Effector CD4-positive, alpha-beta T cell (primary cell): ENCODE measurements at places on chromosomes 2 and 18.

GRCh38 chr18:34873986-34874580 is 164.0 kb downstream of the DTNA start:
- DNase-seq = no peak

DNA sequence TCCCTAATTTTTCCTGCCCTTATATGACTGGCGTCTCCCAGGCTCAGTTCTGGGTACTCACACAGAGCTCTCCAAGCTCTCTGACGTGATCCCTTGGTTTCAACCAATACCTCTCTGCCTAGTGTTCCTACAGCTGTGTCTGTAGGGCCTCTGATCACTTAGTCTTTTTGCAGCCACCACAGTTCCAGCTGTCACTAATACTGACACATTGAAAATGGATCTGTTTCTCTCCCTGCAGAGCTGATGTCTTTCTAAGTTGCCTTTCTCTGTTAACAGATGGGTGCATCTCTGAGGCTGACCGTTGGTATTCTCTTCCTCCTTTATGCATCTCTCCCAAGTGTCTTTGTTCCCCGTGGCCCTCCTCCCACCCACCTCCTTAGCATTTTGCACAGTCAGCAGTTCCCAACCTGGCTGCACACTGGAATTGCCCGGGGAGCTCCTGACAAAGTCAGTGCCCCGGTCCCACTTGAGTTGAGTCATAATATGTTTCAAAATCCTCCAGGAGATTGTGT is 62.5 kb downstream of the CERS6 start:
- no peak for DNase-seq

DNA sequence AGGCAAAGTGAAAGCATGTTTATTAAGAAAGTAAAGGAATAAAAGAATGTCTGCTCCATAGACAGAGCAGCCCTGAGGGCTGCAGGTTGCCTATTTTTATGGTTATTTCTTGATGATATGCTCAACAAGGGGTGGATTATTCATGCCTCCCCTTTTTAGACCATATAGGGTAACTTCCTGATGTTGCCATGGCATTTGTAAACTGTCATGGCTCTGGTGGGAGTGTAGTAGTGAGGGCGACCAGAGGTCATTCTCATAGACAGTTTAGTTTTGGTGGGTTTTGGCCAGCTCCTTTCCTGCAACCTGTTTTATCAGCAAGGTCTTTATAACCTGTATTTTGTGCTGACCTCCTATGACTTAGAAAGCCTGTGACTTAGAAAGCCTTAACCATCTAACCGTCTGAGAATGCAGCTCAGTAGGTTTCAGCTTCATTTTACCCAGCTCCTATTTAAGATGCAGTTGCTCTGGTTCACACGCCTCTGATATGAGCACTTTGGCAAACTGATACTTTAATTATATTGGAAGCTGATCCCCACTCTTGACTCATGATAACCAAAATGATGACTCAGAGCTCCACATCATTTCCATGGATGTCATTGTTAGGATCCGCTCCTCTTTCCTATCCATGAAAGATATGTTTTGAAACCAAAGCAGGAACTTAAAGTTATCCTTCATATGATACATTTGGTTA is 14.5 kb upstream of the ERMN start:
- no peak for DNase-seq

DNA sequence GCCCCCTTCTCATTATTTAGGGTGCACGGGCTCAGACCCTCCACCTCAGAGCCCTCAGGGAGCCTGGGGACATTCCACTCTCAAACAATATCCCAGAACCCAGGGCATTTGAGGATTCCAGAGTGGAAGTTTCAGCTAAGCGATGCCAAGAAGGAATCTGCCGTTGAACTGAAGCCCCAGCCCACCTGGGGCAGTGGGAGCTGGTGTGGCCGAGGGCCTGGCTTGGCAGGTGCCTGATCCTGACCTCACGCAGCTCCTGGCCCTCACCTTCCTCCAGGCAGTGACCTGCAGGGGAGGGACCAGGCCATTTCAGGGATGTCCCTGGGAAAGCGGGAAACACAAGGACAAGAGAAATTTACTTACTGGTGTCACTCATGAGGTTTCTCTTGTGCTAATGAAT is 58.2 kb downstream of the ACKR3 start:
- DNase-seq = no peak

DNA sequence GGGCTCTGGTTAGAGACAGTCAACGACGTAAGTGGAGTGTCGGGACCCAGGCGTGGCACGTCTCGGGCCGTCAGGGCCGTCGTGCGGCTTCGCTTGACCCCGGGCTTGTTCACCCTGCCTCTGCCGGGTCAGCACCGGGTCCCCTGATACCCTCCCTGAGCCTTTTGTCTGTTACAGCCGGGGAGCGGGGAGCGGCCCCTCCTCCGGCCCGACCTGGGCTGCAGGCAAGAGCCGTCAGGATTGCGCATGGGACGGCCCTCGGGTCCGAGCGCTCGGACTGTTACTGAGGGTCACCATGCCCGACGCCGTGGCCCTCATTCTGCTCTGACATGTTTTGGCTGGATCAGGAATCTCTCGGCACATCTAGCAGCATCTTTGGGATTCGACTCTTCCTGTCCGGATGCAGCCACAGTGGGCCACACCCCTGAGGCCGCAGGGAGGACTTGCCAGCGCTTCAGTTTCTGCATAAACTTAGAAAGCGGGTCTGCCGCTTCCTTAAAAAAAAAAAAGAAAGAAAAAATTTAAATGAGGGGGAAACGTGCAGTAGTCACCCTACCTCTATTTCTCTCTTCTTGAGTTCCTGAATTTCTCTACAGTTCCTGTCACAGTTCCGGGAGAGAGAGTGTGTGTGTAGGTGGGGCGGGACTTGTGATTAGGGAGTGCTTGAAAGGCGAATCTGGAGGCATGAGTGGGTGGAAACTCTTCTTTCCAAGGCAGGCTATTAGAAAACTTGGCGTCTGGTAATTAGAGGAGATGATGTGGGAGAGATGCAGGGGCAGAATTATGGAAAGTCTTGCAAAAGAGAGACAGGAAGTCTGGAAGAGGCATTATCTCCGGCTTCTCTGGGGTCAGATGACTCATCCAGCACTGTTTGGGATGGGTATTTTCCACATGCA is 909 bp downstream of the TMEM87B start:
- peak; percentile 9 for DNase-seq

GRCh38 chr2:62010632-62011256 is 105.3 kb downstream of the COMMD1 start:
- no peak for DNase-seq

DNA sequence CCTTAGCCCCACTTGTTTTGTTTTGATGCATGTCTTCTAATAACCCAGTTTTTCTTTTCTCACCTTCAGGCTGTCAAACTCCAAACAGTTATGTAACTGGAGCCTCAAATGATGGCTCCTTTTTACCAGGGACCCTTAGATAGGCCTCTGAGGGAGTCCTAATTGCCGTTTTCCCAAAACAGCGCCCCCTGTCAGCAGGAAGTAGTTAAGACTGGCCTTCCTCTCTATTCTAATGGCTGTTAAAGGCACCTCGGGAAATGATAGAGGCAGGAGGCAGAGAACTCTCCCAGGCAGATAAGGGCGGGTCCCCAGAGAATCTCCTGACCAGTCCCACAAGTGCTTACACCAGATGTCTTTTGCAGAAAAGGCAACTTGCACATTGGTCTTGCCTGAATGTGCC is 123.2 kb downstream of the KCNS3 start:
- no peak for DNase-seq

GRCh38 chr2:68716604-68717304 is 17.9 kb upstream of the ARHGAP25 start:
- no peak for DNase-seq

DNA sequence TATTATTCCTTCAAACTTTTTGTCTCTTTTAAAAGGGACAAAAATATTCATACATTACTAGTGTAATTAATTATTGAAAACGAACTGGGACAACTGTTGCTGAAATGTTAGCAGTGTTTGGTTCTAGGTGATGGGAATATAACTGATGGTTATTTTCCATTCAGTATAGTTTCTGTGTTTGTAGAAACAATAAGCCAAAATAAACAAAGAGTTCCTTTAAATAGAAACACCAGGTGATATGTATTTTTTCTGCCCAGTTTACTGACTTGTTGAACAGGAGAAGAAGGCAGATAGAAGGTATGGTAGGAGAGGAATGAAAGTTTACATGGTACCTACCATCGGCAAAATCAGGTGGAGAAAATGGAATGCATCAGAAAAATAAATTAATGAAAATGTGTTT is 74.2 kb downstream of the LYPD6B start:
- DNase-seq = no peak

DNA sequence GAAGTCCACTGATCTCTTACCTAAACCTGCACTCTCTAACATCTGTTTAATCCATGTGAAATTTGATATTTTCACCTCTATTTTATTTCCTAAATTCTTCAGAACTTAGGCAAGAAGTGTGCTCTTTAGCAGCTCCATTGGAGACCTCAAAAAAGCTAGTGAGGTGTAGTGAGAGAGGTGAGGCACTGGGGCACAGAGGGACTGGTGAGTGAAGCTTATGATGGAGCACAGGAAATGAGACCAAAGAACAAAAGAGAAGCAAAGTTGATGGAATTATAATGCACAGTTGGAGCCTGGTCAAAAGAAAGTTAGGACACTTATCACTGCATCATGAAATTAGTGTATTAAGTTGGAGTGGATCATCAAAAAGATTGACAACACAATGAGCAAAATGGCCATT is 1050.7 kb upstream of the NRXN1 start:
- DNase-seq = no peak

DNA sequence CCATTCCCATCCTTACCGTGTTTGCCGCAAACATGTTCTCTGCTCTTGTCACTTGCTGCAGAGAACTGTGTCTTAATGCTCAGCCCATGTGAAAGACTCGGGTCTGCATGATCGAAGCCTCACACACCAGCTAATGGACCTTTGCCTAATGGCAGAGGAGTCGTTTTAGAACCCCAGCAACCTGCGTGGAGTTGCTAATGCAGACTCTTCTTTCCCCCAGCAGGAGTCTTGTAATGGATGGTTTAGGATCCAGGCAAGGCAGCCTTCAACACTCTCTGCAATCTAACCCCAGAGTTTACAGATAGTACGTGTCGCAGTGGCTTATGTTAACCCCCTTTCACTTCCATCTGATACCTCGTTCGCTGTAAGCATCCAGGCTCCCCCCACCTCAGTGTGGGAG is 316.4 kb downstream of the AGAP1 start:
- DNase-seq = no peak

GRCh38 chr2:65367524-65367923 is 64.9 kb downstream of the SPRED2 start:
- DNase-seq = no peak

- no peak for DNase-seq
Observed at GRCh38 chr18:8480506-8481328, 128.5 kb upstream of the RAB12 start.

DNA sequence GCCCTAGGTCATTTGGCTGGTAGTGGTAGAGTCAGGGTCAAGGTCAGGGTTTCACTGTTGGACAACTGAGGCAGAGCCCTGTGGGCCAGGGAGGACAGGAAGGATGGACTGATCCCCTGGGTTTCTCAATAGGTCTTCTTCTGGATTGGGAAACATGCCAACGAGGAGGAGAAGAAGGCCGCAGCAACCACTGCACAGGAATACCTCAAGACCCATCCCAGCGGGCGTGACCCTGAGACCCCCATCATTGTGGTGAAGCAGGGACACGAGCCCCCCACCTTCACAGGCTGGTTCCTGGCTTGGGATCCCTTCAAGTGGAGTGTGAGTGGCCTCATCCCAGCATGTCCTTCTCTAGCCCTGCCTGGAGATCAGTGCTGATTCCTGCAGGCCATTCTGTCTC is 18.1 kb downstream of the VIL1 start:
- DNase-seq = no peak

DNA sequence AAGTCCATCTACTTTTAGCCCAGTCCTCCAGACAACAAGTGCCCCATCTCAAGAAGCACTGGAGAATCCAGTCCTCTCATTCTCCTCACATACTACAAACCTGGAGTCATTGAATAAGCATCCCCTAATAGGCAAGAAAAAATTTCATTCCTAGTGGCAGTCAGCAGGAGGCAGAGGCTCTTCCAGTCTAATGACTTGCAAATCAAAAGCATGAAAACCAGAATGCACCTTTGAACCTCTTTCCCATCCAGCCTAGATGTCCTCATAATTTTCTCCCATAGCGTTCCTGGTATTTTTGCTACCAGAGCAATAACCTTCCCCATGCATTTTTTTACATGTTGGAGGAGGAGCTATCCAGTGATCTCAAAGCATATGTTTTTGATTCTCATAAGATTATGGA is 252.6 kb downstream of the TTC32 start:
- DNase-seq = no peak

- peak; percentile 11 for DNase-seq
Observed at GRCh38 chr18:48996901-48997463, 46.2 kb upstream of the SMAD7 start.

DNA sequence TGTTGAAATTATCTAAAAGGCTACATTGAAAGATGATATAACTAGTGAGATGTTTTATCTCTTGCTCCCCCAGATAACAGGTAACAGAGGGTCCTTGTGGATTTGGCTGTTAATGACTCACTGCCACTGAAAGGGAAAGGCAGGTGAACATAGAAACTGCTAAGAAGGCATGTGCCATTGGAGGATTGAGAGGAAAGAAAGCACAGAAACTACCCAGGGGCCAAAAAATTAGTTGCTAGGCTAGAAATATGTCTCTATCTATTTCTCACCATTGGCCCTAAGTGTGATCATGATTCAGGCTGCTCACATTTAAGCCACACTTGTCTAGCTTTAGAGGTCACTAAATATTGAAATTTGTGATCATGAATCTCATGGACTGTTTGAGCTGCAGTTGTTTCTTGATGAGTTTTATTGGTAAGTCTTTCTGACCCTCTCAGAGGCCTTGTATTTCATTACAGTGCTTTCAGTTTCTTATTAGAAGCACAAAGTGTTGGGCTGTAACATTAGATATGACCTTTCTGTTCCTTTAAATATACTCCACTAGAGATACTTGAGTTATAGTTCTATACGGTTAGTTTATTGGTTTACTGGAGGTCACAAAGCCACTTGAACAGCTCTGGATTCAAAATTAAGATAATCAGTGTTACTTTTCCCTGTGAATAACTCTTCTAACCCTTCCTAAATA is 26.2 kb downstream of the NAB1 start:
- no peak for DNase-seq

DNA sequence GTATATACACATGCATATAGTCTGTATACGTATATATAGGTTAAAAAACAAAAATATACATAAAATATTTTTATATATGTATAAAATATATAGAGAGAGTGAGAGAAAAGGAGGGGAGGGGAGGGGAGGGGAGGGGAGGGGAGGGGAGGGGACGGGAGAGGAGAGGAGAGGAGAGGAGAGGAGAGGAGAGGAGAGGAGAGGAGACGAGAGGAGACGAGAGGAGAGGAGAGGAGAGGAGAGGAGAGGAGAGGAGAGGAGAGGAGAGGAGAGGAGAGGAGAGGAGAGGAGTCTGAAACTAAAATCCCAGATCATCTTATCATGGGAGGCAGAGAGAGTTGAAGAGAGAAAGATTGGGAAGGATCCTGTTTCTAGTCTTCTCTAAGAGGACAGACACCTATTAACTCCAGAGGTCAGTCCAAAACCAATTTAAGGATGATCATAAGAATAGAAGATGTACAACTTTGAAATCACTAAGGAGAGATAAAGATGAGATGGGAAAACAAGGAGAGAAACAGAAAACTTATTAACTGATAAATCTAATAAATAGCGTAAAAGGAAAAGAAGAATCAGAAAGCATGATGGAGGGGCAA is 195.4 kb downstream of the SRBD1 start:
- no peak for DNase-seq

GRCh38 chr2:157747695-157748370 is 119.2 kb upstream of the ACVR1C start:
- DNase-seq = no peak

GRCh38 chr18:12599543-12599942 is 58.4 kb downstream of the SPIRE1 start:
- DNase-seq = no peak
